ENCODE measurements at places on chromosomes 2 and 18.
A peak's percentile ranks its signal among the peaks of the same experiment; 100 is the strongest.

DNA sequence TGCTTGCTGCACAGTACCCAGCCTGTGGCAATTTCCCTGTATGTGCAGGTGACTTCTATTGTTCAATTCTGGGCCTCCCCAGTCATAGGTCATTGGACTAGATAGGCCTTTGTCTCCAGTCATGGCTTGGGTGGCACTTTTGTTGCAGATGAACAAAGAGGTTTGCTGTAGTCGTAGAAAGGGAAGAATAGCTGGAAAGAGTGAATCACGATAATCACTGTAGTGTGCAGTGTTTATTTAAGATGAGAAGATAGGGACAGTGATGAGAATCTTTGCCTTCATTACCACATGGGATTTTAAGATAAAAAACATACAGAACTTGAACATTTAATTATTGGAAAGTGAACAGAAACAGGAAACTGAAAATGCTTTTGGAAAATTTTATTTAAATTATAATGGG, 156.1 kb upstream of the CYRIA start:
- DNase-seq: no peak

DNA sequence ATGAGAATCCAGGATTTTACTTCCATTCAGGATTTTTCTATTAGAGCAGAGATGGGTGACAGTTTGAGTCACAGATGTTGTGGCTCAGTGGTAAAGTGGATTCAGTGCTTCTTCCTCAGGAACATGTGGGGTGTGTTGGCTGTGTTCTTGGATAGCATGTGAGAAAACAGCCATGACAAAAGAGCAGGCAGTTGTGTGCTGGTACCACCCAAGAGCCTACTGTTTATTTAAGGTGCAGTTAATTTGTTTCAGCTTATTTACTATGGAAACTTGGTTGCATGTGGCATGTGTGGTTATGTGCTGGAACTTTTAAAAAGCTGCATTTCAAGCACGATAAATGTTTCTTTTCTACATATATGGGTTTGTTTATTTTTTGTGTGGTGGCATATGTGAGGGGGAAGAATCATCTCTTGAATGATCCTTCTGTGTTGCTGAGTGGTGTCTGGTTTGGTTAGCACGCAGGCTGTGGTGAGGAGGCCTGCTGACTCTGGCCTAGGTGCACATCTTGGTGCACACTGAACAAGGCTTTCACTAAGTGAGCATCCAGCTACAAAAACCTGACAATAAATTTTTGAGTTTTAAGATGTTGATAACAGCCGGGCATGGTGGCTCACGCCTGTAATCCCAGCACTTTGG, 67.3 kb downstream of the SPTBN1 start:
- no peak for DNase-seq

GRCh38 chr18:21205695-21206094, 36.3 kb upstream of the GREB1L start:
- DNase-seq: no peak

DNA sequence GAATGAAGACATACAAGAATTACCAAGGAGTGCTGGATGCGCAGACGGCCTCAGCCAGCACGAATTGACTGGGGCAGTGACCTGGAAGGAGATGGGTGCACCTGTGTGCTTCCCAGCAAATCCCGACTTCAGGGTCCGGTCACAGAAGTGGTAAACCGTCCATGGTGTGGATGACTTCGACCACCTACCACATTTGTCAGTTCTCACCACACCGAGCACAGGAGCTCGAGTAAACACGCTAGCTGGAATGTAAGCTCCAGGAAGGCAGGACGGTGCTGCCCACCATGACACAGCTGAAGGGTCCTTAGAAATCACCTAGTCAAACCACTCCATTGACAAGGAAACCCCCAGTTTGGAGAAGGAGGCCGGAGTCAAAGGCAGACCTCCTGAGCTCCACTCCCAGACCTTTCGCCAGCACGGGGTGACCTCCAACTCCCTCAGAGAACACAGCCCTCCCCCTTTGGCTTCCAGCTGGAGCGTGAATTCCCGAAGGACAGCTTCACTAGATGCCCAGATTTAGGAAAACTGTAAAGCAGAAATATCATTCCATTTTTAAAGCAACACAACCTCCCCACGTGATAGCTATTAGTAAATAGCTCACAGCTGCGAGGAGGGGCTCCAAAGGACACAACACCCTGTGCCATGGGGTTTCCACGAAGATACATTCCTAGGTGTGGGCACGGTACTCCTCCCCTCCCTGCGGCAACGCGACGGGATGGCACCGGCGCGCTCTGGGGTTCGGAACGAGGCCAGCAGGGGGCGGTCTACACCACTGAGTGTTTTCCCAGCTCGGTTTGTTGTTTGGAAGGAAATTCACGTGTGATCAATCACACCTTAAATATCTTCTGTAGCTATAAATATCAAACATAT, 34.1 kb upstream of the GNAL start:
- peak; percentile 51 for DNase-seq

DNA sequence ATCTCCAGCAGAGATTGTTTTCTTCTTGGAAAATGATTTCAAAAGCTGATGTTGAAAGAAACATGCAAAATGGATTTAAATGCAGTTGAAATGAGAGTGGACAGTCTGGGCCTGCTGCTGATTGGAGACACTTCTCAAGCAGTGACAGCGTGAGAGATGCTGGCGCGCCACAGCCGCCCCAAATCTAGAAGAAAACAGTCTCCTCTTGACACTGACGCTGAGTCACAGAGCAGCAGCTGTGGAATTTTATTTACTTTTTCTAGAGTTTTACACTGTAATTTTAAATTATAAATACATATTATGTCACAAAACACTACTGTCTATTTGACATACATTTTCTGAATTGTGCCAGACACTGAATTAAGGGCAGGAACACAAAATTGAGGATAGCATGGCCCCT, 121.8 kb upstream of the TMEM200C start:
- no peak for DNase-seq

DNA sequence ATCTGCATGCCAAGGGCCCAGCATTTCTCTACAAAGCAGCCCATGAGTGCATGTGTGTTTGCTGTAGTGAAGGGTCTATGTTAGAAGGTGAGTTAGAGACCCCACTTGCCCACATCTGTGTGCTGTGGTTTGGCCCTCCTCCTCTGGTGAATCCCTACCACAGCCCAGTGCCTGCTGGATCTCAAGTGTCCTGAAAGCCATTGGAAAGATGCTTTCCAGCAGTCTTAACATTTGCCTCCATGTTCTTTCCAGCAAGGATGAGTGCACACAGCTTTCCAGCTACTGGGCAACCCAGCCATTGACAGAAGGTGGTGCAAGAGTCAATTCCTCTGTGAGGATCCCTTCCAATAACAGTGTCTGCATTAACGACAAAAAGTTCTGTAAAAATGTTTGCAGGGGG, 13.6 kb downstream of the CRIM1 start:
- no peak for DNase-seq

- no peak for DNase-seq
These were observed 170.6 kb downstream of the SLC8A1 start for GRCh38 chr2:40281021-40281940.

GRCh38 chr2:149877074-149877473, 289.5 kb upstream of the MMADHC start:
- DNase-seq: no peak

DNA sequence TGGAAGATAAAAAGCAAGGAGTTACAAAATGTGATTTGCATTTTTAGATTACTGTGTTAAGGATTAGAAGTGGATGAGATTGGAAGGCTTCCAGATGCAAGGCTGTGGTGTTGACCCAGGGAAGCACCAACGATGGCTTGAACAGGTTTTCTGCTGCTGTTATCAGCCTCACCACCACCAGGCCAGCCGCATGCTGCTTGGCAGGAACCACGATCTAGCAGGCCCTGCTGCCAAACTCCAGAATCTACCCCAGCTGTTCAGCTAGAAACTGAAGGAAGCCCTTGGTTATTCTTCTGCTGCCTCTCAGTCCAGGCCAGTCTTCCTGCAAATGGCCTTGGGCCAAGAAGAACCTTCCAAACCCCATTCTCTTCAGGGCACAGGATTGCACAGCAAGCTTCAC, 133.9 kb downstream of the MTCL1 start:
- no peak for DNase-seq

DNA sequence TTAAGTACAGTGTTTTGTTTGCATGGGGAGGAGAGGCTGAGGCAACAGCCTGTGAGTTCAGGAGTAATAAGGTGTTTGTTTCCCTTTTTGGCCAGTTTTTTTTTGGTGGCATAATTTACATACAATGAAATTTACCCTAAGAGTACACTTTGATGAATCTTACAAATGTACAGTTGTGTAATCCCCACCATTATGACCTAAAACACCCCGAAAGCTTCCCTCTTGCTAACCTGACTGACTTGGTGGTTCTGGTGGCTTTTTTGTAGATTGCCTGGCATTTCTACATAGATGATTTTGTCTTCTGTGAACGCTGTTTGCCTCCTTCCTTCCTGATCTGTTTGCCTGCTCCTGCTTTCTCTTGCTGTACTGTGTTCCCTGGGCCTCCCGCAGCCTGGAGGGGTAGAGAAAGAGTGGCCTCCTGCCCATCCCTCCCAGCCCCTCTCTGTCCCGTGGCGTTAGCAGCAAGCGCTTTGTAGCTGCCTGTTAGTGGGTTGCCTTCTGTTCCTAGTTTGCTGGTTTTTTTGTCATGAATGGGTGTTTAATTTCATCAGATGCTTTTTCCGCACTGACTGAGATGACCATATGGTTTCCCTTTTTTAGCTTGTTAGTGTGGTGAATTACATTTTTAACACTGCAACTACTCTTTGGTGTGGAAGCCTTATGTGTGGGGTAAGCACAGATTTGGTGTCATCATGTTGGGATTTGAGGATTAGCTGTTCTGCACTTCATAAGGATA, 32.1 kb downstream of the ASAP2 start:
- DNase-seq: no peak

DNA sequence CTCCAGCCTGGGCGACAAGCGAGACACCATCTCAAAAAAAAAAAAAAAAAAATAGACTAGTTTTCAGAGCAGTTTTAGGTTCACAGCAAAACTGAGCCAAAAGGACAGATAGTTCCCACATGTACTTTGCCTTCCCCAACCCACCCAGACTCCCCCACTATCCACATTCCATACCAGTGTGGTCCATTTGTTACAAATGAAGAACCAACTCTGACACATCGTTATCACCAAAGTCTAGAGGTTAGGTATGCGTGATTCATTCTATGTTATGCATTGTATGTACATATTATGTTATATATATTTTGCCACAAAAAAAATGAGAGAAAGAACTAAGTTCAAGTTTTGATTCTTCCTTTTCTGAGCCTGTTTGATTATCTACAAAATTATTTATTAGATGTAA, 3.5 kb downstream of the DUSP11 start:
- DNase-seq: no peak

DNA sequence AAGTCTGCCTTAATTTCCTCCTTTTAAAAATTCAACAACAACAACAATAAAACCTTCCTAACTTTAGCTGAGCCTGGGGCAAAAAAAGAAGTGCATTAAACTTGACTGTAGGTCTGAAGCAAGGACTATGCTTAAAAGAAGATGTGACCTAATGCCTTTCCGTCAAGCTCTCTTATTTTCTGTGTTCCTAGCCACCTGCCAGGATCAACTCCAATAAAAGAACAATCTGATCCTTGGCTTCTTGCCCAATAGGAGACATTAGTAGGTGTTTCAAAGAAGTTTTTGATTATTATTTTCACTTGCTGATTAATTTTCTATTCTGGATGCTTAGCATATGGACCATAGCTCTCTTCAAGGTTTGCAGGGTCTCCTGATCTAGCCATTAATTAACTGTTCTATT, 237.5 kb downstream of the STK39 start:
- no peak for DNase-seq

- DNase-seq: no peak
These were observed 10.4 kb downstream of the ERFE start for GRCh38 chr2:238169048-238169707.

GRCh38 chr2:201572846-201573508, 70.3 kb downstream of the TMEM237 start:
- no peak for DNase-seq

- DNase-seq: no peak
These were observed 164.2 kb downstream of the ANTXR1 start for GRCh38 chr2:69177063-69177771.

DNA sequence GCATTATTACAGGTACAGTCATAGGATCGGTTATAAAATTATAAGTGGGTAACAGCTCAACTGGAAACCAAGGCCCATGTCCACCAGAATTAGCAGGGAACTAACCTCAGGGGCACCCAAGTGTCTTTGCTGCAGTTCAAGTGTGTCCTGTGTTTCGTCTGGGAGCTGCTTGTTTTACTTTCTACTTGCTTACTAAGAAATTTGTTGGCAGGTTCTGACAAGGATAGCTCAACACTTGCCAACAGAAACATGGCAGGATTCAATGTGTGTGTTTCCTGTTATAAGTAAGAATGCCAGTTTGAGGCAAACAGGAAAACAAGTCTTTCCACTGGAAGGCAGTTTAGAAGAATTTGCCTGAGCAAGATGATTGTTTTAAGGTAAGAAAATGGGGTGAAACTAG, 104.5 kb downstream of the EPHA4 start:
- DNase-seq: no peak

DNA sequence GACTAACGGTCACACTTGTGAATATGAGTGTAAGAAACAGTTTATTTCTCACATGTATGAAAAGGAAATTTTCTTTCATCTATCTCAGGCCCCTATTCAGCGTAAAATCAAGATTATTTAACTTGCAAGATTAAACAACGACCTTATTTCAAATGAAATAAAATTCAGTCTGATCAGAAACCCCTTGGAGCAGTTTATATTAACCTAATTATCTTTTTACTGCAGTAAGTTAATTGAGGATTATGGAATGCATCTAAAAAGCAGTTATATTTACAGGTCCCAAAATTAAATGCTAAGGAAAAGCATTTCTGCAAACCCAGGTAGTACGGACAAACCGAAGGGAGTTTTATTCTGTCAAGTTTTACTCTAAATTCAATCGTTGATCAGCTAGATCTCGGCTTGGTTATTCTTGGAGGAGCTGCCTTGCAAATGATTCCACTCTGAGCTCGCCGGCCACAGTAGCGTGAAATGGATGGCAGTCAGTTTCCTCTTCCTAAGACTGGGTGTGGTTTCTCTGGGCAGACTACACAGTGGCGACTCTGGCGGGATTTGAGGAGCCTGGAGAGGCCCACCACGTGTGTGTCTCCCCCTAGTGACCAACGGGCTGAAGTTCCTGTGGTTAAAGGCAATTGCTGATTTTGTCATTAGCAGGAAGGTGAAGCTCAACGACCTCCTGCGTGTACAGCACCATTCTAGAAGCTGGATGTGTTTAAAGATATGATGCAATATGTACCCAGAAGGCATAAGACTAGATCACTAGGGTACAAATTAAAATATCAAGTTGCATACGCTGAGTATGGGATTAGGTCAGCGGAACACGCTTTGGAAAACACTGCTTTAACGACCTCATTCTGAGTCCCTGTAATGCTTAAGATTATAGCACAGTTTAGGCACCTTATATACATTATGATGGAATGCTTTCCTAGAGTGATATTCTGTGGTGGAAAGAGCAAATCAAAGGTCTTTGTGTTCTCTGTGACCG, 36.4 kb downstream of the PRKRA start:
- DNase-seq: peak; percentile 96

- DNase-seq: peak; percentile 35
These were observed 26.4 kb upstream of the TFPI start for GRCh38 chr2:187580462-187581124.
